ENCODE measurements at places on chromosomes 11 and 22.

GRCh38 chr11:121372671-121373429, 79.3 kb upstream of the SORL1 start:
- no peak for DNase-seq

GRCh38 chr11:72860592-72860991, 46.4 kb downstream of the ATG16L2 start:
- DNase-seq = no peak

DNA sequence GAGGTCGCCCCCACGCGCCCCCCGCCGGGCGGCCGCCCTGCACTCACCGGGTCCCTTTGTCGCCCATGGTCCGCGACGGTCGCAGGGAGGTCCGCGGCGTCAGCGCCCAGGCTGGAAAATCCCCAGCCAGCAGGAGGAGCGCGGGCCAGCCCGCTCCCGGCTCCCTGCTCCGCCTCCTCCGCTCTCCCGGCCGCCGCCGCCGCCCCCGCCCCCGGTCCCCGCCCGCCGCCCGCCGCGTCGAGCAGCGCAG, at the start of gene ARRB1:
TSS of gene ARRB1 (minus strand) at position 121 of the 250 bp plus-strand sequence. CDS start at position 67, 54 bp downstream.
- DNase-seq = peak; percentile 34

- DNase-seq = peak; percentile 34
Observed at GRCh38 chr11:113806406-113806805, 26.8 kb downstream of the CLDN25 start.

DNA sequence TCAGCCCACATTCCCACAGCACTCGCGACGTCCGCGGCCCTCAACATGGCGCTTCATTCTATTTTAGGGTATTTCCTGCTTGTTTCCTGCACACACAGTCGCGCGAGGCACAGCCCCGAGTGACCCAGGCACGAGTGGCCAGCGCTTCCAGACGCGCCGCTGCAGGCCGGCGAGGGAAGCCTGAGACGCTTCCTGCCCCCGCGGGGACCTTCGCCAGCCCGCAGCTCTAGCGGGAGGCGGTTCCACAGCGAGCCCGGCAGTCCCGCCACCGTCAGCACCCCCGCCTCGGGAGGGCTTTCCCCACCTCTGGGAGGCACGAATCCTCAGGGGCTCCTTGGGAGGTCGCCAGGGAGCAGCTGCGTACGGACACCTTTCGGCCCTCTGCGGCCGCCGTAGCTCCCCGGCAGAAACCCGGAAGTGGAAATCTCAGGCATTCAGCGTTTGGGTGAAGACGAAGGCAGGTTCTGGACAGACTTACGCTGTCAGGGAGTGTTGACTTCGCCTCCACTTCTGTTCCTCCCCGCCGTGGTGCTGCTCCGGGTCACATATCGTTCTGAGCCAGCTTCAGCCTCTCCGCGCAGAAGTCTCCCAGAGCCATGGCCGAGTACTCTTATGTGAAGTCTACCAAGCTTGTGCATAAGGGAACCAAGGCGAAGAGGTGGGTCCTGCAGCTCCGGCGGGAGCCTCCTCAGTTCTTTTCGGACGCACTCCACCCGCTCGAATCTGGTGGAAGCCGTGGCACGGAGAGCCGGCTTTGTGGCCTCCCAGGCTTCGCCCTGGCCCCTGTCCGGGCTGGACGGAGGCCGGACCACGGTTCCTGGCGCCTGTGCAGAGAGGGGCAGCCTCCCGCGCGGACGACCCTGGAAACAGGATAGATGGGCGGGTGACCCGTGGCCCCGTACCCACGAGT, 2925.9 kb upstream of the OR11H1 start:
- DNase-seq = no peak

GRCh38 chr22:45598596-45599217, 72.9 kb upstream of the ATXN10 start:
- DNase-seq = no peak

DNA sequence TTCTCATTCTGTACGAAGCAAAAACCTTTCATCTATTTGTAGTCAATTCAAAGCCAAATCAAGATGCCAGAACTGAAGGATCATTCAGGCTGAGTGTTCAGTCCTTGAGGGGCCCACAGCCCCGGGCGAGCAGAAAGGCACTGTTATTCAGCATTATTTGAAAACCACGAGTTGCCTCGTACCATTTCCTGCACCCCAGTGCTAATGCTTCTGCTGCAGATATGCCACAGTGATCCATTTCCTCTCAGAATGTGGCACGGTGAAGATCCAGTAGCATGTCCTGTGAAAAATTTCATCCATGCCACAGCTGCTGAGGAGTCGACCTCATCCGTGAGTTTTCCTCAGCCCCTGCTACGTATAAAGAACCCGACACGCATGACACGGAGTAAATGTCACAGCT, 85.4 kb downstream of the OSBP2 start:
- no peak for DNase-seq

- no peak for DNase-seq
Observed at GRCh38 chr11:108818971-108819370, 154.1 kb downstream of the DDX10 start.

- DNase-seq = no peak
Observed at GRCh38 chr11:8038811-8039529, 42.0 kb upstream of the TUB start.

DNA sequence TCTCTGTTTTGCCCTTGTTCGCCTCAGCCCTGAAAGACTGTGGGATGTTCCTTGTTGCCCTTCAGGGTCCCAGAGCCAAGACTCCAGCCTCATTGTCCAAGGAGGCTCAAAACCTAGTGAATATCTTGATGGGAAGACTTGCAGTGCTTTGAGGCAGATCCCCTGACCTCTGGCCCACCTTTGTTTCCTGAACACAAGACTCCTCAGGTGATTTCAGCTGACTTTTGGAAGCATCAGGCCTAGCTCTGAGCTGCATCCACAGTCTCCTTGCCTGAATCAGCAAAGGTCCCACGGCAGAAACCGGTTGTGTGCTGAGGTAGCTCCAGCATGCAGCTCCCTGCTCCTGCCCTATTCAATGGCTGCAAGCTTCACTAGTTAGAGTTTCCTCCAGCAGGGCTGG, 159.3 kb upstream of the B3GAT1 start:
- no peak for DNase-seq

GRCh38 chr11:94043241-94043640, 22.1 kb downstream of the HEPHL1 start:
- DNase-seq = no peak

GRCh38 chr11:46497498-46497897, 96.3 kb downstream of the AMBRA1 start:
- no peak for DNase-seq

DNA sequence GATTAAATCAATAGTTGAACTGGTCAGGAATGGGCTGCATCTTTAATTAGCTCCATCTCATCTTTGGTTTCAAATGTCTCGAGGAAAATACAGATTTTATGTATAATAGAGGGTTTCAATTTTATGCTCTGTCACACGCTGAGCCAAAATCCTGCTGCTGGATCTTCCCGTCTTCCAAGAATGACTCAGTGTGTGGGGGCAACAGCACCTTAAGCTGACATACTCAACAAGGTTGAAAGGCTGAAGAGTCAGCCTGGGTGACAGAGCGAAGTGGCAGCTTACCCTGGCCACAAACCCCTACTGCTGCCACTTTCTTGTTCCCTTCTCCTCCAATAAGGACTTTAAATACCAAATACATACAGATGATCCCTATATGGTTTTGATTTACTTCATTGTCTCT, 9.0 kb upstream of the PCF11 start:
- DNase-seq = no peak

DNA sequence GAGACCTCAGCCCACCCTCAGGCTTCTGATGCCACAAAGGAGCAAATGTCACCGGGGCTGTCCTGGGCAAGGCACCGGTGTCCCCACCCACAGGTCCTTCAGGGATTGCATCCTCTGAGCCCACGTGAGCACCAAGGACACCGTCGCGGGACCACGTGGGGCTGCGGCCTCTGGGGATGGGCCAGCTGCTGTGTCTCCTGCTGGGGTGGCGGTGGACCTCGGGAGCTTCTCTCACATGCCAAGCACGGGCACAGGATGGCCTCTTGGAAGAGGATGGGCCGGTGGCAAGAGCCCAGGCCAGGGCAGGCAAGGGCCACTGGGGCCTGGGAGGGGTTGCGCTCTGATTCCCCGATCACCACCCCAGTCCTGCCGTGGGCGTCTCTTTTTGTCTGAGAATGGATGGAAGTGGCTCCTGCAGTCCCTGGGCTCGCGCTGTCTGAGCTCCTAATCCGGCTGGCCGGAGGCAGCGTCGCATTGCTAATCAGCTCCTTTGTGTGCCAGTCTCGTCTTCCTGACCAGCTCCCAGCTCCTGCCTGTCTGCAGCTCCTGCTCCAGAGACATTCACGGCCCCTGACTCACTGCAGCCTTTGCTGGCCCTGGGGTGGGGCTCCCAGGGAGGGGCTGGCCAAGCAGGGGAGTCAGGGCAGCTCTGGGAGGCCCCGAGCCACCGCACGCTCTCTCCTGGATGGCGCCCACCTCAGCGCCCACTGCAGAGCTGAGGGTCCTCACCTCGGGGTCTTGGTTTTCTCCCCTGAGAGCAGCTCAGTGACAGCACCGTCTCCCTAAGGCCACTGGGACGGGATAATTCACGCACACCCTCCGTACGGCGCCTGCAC, 146.7 kb downstream of the CTTN start:
- no peak for DNase-seq

GRCh38 chr22:47209547-47210023, 447.1 kb downstream of the TBC1D22A start:
- DNase-seq = no peak

DNA sequence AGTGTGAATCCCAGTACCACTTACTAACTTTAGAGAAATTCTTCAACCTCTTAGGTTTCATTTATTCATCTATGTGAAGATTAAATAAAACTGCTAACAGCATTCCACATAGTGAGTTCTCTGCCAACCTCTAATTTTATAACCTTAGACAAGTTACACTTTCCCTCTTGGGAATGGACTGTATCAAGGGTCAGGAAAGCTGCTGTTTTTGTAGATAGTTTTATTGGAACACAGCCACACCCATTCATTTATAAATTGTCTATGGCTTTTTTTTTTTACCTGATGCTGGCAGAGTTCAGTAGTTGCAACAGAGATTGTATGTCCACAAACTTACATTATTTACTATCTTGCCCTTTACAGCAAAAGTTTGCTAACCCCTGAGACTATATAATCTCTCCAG, 81.1 kb downstream of the PAK1 start:
- no peak for DNase-seq

DNA sequence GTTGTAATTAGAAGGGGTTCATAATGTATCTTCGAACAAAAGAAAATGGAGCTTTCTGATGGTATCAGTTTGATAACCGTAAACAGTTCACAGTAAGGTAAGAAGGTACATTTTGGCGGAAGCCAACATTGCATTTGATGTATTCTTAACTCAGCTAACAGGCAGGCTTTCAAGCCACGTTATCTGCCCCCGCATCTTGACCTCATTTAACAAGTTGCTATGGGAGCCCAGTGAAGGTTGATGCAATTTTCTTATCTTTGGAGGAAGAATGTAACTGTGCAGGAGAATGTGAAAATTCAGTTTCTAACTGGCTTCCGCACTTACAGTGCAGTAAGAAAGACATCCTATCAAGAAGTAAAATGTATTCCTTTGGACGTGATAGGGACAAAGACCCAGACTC, 110.6 kb downstream of the ETS1 start:
- no peak for DNase-seq

- no peak for DNase-seq
Observed at GRCh38 chr11:117908109-117908895, 20.9 kb downstream of the TMPRSS13 start.

- no peak for DNase-seq
Observed at GRCh38 chr11:72921028-72921716, 107.0 kb downstream of the ATG16L2 start.

DNA sequence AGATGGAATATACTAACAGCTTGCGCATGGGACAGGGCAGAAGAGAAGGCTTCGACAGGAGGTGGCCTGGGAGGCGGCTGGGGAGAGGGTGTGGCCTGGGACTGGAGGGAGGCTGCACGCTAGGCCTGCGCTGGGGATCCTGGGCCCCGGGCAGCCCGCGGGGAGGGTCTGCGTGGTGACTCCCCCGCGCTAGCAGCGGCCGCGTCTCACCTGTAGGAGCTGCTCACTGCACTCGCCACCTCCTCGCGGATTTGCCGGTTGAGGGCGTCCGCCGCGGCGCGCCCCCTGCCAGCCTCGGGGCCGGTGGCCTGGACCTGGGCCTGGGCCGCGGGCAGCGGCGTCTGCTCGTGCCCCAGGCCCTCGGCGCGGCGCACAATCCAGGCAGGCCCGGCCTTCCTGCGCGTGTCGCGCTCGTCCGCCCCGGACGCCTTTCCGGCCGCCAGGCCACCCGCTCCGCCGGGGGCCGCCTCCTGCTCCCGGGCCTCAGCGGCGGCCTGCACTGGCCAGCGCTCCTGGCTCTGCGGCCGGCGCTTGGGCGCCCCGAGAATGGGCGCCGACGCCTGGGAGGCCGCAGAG, 1.5 kb downstream of the MAP6 start:
- DNase-seq = peak; percentile 42

GRCh38 chr11:695288-695537, 191 bp upstream of the DEAF1 start:
- no peak for DNase-seq

DNA sequence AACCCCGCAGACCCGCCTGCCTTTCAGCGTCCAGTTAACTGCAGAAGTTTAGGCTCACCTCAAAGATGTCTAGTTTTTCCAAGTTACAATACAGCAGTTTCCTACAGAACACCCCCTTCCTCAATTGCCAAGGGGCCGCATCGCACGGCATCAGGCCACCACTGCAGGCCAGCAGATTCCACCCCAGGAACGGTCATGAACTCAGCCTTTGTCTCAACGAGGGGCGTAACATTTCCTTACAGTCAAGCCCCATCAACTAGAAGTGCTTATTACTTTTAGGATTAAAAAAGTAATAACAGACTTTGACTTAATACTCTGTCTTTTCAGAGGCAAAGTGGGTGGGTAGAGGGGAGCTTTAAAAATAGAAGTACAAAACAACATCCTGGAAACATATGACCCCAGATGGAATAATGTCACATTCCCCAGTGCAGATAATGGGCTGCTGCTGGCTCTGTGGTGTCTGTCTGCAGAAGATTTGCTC, 36.3 kb downstream of the PPP2R1B start:
- DNase-seq = peak; percentile 61

GRCh38 chr22:42920101-42920820, 63.2 kb upstream of the ARFGAP3 start:
- no peak for DNase-seq

DNA sequence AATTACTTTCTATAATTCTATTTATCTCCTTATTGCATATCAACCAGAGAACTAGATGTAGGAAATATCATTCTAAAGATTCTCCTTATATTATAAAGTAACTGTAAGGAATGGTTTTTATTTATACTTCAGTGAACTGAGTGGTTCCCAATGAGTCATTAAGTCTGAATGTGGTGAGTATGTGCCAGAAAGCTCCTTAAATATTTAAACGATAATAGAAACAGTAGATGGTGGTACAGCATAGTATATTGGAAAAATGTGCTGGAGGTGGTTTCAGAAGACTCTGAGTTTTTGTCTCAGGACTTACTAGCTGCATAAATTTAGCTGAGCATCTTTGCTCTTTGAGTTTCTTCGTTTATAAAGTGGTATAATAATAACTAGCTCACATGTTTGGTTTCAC, 653.5 kb downstream of the FAM181B start:
- no peak for DNase-seq

DNA sequence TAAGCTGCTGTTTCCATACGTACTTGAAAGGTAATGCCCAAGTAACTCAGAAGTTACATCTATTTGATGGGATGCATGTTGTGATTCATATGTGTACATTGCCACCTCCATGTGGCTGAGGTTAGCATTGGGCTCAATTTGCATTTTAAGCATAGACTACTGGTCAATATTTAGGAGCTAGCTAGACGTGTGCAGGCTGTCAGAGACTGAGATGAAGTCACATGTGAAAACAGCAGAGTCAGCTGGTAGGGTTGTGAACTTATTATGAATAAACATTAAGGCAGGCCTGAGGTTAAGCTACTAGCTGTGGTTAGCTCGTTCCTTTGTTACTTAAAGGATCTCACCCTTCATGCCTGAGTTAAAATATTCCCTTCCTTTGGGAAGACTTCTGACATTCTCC, 114.5 kb upstream of the MTNR1B start:
- peak; percentile 54 for DNase-seq

- no peak for DNase-seq
Observed at GRCh38 chr11:64744544-64745188, 724 bp upstream of the RASGRP2 start.

Data from NCI-H510A treated with DMSO at 0.1 percent for 48 hours (cell line).